Substantia nigra (tissue), 51 donors: ENCODE measurements at places on chromosomes 16 and 17.

DNA sequence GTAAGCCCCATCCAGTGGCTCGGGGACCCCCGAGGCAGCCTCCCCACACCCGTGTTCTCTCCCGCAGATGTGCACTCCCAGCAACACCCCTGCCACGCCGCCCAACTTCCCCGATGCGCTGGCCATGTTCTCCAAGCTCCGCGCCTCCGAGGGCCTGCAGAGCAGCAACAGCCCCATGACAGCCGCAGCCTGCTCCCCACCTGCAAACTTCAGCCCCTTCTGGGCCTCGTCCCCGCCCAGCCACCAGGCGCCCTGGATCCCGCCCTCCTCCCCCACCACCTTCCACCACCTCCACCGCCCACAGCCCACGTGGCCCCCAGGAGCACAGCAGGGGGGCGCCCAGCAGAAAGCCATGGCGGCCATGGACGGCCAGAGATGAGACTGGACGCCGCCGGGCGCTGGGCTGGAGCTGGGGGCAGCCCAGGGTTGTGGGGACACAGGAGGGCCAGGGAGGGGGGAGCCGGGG, 5.0 kb downstream of the UBALD2 start:
- DNase-seq: no peak

- no peak for DNase-seq
Observed at GRCh38 chr16:68756239-68756915, 19.3 kb downstream of the CDH1 start.

GRCh38 chr16:49664221-49665215, 191.4 kb downstream of the ZNF423 start:
- DNase-seq: no peak

- DNase-seq: no peak
Observed at GRCh38 chr17:20920815-20921199, 122.0 kb downstream of the USP22 start.

DNA sequence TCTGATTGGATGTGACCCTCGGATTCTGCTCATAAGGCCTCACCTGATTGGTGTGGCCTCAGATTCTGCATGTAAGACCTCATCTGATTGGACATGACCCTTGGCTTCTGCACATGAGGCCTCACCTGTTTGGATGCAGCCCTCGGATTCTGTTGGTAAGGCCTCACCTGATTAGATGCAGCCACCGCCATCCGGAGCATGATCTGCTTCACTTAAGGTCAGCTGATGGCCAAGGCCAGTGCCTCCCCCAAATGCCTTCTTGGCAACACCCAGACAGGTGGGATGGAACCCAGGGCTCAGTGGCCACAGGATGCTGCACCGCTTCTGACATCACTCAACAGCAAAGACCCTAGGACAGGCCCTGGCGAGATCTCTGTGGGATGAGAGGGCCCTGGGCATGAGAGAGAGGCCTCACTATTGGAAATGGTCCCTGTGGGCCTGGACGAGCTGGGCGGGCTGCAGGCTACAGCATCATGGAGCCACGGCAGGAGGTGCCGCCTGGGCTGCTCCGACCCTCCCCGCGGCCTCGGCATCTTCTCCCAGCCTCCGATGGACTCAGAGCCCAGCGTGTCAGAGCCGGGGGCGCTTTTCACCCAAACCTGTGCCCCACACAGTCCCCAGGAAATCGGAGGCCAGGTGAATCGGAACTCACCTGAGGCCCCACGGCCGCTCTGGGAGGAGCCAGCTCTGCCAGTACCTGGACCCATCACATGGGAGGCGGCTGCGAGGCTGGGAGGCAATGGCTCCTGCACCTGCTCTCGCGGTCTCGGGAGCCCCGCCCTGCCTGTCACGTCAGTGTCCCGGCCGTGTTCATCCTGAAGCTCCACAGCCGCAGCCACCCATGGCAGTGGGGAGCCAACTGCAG, 60.9 kb upstream of the ZNF469 start:
- no peak for DNase-seq

DNA sequence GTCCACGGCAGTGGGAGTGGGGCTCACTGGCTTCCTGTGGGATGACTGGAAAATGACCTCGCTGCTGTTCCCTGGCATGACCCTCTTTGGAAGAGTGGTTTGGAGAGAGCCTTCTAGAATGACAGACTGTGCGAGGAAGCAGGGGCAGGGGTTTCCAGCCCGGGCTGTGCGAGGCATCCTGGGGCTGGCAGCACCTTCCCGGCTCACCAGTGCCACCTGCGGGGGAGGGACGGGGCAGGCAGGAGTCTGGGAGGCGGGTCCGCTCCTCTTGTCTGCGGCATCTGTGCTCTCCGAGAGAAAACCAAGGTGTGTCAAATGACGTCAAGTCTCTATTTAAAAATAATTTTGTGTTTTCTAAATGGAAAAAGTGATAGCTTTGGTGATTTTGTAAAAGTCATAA, 7.8 kb upstream of the RNF213 start:
- no peak for DNase-seq
